HS-5 (cell line): ENCODE measurements at places on chromosomes 13 and 19.

DNA sequence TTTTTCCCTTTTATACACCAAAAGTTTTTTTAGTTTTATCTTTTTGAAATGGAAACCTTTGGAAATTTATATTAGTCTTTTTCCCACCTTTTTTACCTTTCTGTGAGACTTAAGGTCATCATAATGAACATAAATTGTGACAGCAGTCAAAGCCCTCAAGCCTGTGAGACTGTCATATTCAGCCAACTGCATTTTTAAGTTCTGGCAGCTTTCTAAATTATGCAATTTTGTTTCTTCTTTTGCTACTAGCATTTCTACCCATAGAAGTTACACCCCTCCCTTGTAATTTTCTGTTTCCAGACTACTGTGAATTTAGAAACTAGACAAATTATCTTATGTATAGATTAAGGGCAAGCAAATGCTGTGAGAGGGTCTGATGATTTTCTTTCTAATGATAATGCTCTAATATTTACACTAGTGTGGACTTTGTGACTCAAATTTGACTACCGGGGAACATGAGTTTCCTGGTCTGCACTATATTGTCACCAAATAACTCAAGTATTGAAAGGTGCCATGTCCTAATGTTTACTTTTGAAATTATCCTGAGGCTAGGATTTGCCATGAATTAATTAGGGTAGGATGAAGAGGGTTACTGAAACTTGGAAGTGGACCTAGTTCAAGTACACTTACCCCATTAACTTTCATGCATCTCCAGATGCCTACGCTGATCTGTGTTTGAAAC lies 43.7 kb downstream of the FRY start:
- no peak for DNase-seq

DNA sequence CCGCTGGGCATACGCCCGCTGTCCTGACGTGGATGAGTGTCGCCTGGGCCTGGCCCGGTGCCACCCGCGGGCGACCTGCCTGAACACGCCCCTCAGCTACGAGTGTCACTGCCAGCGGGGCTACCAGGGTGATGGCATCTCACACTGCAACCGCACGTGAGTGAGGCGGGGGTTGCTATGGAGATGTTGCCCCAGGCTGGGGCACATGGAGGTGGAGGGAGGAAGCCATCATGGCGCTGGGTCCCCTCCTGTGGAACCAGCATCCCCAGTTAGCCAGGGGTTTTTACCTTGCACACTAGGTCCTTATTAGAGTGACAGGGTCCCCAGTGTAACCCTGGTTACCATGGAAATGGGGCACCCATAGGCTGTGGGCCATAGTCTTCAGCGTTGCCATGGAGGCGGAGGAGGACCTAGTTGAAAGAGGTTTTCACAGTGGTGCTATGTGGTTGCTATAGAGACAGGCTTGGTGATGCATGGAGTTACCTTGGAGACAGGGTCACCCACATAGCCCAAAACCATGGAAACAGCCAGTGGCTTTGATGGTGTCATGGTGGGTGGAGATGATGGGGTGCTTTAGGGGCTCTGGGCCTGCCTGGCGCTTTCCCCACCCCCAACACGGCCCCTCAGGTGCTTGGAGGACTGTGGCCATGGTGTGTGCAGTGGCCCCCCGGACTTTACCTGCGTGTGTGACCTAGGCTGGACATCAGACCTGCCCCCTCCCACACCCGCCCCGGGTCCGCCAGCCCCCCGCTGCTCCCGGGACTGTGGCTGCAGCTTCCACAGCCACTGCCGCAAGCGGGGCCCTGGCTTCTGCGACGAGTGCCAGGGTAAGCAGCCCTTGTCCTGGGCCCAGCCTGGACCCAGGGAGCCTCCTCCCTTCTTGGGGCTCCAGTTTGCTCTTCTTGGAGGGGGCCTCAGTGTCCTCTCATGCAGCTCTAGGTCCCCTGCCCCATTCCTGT lies 27.1 kb downstream of the MEGF8 start:
- DNase-seq = no peak

DNA sequence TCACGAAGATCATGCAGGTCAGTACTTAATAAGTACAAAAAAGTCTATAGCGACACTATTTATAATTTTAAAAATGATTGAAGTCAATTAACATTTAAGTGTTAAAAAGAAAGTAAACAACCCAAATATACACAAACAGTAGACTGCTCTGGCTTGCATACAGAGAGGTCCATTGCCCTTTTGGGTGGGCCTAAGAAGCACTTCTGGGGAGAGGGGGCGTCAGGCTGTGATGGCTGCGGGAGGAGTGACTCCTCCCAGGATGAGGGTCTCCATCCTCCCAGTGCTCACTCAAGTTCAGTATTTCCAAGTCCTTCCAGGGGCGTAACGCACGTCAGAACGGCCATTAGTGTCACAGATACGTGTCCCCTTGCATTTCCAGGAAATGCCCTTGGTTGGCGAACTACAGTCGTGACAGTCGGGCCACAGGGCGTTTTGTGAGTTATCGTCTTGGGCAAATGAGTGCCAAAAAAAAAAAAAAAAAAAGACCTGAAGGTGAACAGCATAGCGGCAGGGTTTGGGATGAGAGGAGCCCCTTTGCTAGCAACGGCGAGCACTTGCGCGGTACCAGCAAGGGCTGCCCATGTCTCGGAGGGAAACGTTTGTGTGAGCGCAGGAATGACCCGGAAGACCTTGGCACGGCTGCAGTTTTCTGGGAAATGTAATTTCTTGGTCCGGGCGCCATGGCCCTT lies at the start of gene SCGB2B2:
Gene SCGB2B2 (minus strand): TSS at position 463 of the 689 bp plus-strand sequence. CDS start 82,596 bp downstream, outside the sequence.
- peak; percentile 84 for DNase-seq

DNA sequence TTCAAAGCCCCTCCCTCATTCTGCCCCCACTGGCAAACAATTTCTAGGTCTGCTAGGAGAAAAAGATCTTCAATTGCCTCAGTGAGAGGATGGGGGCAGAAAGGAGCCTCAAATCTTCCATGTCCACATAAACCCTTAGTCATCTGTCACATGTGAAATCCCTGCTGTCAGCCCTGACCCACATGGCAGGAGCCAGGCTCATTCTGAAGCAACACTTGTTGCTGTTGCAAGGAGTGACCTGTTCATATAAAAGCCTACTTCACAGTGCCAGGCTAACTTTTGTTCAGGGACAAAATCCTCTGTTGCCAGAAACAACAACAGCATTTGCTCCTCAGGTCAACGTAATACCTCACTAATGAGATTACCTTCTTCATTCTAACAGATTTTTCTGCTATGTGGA lies 70.5 kb downstream of the IRS2 start:
- no peak for DNase-seq

DNA sequence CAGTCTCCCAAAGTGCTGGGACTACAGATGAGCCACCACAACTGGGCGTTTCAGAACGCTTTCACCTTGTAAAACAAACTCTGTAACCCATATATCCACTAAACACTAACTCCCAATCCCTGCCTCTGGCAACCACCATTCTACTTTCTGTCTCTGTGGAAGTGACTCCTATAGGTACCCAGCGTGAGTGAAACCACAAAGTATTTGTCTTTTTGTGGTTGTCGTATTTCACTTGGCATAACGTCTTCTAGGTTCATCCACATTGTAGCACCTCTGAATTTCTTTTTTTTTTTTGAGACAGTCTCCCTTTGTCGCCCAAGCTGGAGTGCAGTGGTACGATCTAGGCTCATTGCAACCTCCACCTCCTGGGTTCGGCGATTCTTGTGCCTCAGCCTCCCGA lies 44.8 kb downstream of the BRD4 start:
- DNase-seq = no peak

DNA sequence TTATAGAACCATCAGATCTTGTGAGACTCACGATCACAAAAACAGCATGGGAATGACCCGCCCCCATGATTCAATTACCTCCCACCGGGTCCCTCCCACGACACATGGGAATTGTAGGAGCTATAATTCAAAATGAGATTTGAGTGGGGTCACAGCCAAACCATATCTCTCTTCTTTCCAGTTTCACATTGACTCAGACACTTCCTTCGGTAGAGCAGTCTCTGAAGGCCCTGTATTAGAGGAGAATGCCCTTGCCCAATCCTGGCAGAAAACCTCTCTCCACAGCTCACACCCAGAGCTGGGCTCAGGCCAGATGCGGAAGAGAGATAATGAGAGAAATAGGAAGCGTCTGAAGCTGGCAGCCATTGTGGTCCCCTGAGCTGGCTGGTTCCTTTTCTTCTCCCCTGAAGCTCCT lies 72.4 kb upstream of the CLDN10 start:
- no peak for DNase-seq

DNA sequence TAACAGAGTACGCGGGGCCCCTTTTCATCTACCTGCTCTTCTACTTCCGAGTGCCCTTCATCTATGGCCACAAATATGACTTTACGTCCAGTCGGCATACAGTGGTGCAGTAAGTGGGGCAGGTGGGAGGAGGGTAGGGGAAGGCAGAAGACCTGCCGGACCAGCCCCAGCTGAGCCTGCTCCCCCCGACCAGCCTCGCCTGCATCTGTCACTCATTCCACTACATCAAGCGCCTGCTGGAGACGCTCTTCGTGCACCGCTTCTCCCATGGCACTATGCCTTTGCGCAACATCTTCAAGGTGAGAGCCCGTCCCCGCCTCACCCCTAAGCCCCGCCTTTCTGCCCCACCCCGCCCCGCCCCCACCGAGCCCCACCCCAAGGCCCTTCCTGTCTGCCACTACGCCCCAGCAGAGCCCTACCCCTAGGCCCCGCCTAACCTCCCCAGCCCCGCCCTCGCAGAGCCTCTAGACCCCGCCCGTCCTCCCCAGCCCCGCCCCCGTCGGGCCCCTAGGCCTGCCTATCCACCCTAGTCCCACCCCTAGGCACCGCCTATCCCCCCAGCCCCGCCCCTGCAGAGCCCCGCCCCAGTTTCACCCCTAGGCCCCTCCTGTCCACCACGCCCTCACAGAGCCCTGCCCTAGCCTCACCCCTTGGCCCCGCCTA lies 7.7 kb downstream of the NDUFB7 start:
- DNase-seq = no peak

- DNase-seq = no peak
These were observed 682 bp upstream of the CABP5 start for GRCh38 chr19:48044561-48044960.

DNA sequence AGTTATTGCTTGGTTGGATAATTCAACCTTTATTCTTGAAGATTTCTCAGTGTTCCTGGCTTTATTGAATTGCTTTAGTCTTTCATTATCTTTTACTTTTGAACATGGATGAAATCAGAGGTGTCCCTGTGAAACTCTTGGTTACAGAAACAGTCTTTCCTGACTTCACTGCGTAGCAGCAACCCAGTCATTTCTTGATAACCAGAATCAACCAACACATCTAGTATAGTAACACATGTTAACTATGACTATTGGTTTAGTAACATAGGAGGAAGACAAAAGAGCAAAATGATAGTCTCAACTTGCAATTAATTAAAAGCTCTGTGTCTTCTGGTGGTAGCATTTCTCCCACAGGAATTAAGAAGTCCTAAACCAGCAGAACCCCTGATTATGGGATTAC lies 393.6 kb downstream of the GPC5 start:
- DNase-seq = no peak

DNA sequence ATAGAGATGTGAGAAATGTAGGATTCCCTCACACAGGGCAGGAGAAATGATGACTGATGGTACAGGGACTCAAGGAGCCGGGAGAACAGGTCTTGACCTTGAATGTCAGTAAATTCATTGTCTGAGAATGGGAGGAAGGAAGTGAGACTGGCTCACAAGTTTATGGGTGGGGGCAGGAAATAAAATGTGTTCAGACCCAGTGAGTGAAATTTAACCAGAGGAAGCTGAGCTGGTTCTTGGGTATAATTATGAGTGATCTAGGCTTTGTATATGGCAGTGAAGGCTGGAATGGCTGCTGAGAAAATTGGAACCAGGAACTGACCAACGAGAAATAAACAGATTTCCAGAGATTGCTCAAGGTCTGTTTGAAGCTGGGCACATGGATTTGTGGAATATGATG lies 6.3 kb upstream of the IGSF23 start:
- peak; percentile 70 for DNase-seq

GRCh38 chr19:51714848-51715247 lies 8.9 kb downstream of the HAS1 start:
- no peak for DNase-seq

DNA sequence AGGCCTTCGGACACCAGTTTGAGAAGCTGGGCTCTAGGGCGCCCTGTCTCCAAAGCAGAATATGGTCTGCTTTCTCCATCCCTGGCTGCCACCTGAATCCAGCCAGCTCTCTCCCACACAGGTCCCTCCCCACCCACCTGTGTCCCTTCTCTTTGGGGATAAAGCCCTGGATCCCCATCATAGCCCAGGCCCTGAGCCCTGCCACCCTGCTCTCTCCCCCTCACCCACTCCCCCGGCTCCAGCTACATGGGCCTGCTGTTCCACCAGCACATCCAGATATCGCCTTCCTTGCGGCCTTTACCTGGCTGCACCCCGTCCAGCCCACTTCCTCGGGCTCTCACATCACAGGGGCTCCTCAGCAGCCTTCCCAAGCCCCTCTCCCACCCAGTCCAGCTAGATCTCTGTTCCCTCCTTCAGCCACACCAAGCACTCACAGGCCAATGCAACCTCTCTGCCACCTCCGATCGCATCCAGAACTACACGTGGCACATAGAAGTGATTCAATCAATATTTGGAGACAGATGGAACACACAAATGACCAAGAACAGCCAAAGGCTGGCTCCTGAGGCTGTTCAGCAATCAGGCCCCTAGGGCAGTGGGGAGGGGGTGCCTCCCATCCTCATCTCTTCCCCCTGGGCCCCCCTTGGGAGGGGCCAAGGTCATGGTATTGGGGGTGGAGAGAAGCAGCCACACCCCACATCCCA lies 7.6 kb downstream of the AKT2 start:
- DNase-seq = no peak

- no peak for DNase-seq
These were observed 36.8 kb downstream of the VSTM2B start for GRCh38 chr19:29562299-29563297.

DNA sequence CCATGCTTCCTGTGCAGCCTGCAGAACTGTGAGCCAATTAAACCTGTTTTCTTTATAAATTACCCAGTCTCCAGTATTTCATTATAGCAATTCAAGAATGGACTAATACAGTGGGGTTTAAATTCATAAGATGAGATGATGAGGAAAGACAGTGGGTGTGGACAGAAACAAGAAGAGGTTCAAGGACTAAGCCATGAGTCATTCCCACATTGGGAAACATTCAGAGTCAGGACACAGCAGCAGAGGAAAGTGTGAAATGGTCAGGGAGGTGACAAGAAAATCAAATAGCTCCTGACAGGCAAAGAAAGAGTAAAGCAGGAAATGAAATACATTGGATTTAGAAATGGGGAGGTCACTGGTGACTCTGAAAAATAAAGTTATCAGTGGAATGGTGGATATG lies 9.1 kb downstream of the ZNF841 start:
- DNase-seq = no peak

DNA sequence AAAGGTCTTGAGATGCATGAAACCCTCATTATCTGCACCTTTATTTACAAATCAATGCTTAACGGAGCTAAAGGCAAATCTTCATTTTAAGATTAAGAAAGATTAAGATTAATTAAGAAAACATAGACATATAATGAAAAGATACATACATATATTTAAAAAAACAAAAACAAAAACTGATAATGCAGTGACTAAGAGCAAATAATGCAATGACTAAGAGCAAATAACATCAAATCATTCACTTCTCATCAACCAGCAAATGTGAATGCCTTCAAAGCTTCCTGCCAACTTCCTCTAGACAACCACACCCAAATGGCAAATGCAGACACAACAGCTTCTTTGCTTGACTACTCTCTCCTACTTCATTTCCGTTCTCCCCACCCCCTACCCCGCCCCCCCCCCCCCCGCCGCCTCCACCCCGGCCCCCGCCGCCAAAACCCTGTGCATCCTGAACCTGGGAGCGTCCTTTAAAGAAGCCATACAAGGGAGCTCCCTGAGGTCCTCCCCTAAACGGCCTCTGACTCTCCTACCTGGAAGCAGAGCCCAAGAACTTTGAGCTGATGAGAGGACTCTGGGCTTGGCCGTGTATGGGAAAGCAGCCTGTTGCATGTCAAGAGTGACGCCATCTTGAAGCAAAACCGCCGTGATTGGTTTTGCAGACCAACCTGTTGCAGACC lies 24.5 kb downstream of the TEX101 start:
- no peak for DNase-seq
